Regular cardiac myocyte (primary cell): ENCODE measurements at places on chromosomes 3 and 15. TPM values are rescaled to one million over a fixed set of nuclear protein-coding genes. Genes with fewer than 3 reads are reported as not detected.

CCDC13 gene
- total RNA-seq, result 0.19 TPM in 1 of 2 replicates, not detected in the other

PLOD2 gene
- total RNA-seq, result 639 and 1,238 TPM in 2 replicates

TLE3 gene
- 12.4 and 30.9 TPM in 2 replicates for total RNA-seq

BCL2A1 gene
- under 0.01 and 2.5 TPM in 2 replicates for total RNA-seq

SLC35G2 gene
- 9.2 and 11.3 TPM in 2 replicates for total RNA-seq

PDE8A gene
- total RNA-seq, result 50.8 and 57.8 TPM in 2 replicates

CHRNA7 gene
- total RNA-seq, result 0.19 and 0.28 TPM in 2 replicates

UQCC5 gene
- total RNA-seq, result 3.7 and 7.5 TPM in 2 replicates

CPLX3 gene
- total RNA-seq, result not detected in 2 replicates

SAMD7 gene
- total RNA-seq, result not detected in 2 replicates

SNTN gene
- not detected in 2 replicates for total RNA-seq

NTRK3 gene
- 0.19 and 3.1 TPM in 2 replicates for total RNA-seq

CSPG4 gene
- 50.2 and 70.7 TPM in 2 replicates for total RNA-seq

GLT8D1 gene
- total RNA-seq, result 112 and 118 TPM in 2 replicates

RLBP1 gene
- not detected in 2 replicates for total RNA-seq

CLDN16 gene
- total RNA-seq, result 0.38 and 0.56 TPM in 2 replicates

SRGAP3 gene
- total RNA-seq, result 2.5 and 9.3 TPM in 2 replicates

ANKRD63 gene
- not detected in 2 replicates for total RNA-seq

MYL3 gene
- total RNA-seq, result not detected in 2 replicates

C3orf52 gene
- 7.9 and 9.3 TPM in 2 replicates for total RNA-seq

MAGEL2 gene
- total RNA-seq, result under 0.01 TPM in 2 replicates
